Fibroblast of skin of back (primary cell): ENCODE measurements at places on chromosomes 16 and 17.

- DNase-seq = peak; percentile 80
These were observed 49.1 kb downstream of the STAT5A start for GRCh38 chr17:42337442-42337841.

- DNase-seq = peak; percentile 12
These were observed 121.0 kb upstream of the TOB1 start for GRCh38 chr17:50986989-50987660.

- DNase-seq = no peak
These were observed 3.7 kb upstream of the HS3ST2 start for GRCh38 chr16:22810226-22810625.

DNA sequence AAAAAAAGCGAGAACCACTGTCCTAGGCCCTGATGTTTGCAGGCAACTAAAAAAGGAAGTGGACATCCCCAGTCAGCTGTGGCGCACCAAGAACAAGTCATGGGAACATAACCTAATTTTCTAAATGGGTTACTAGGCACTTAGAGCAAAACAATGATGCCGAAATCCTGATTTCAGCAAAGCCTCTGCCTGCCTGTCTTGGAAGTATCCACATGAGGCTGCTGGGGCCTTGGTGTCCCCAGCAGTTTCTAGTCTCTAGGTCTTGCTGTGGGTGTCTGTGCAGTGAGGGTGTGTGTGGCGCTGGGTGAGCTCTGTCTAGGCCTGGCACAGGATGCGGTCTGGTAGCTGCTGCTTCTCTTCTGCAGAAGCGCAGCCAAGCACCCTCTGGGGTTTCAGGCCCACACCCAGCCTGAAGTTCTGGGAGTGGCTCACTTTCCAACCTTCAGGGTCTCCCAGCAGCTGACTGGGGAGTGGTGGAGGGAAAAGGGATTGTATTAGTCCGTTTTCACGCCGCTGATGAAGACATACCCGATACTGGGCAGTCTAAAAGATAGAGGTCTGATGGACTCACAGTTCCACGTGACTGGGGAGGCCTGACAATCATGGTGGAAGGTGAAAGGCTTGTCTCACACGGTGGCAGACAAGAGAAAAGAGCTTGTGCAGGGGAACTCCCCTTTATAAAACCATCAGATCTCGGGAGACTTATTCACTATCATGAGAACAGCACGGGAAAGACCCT lies 21.1 kb downstream of the STH start:
- DNase-seq = no peak

GRCh38 chr16:78333808-78334207 lies 234.4 kb downstream of the WWOX start:
- DNase-seq = no peak

DNA sequence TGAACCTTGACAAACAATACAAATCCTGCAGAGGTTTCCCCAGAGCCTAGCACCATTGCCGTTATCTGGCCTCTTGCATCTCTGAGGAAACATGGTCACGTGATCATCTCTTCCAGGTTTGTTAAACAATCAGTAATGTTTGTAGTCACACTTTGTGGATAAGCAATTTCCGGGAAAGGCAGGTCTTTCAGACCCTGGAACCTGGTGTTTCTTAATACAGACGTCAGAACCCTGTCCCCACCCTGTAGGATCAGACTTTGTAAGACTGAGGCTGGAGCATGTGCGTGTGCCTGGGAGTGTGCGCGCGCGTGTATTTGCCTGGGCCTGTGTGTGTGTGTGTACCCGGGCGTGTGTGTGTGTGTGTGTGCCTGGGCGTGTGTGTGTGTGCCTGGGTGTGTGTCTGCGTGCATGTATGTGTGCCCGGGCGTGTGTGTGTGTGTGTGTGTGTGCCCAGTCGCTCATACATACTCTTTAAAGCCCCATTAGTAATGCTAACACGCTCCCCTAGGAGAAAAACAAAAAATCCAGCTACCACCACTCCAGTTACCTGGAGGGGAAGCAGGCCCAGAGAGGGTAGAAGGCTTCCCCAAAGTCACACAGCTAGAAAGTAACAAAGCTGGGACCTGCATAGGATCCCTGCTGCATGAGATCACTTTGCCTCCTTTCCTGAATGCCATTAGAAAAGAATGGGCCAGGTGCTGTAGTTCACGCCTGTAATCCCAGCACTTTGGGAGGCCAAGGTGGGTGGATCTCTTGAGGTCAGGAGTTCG lies 5.3 kb downstream of the CTNS start:
- no peak for DNase-seq

- DNase-seq = peak; percentile 37
These were observed 157.3 kb downstream of the VPS53 start for GRCh38 chr17:557371-557770.

DNA sequence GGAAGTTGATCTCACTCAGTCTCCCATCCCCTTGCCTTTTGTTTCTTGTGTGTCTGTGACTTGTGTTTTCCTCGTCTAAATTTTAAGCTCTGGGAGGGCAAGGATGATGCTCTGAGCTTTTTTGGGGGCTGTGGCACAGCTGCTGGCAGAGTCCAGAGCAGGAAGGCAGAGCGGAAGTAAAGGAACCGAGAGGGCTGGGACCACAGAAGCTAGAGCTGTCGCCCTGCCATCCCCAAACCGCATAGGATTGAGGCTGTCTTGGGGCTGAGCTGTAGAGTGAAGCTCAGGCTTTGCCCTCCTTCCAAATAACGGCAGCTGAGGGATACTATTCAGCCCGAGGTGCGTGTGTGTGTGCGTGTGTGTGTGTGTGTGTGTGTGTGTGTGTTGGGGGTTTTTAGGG lies 3.8 kb upstream of the DNAH2 start:
- no peak for DNase-seq

DNA sequence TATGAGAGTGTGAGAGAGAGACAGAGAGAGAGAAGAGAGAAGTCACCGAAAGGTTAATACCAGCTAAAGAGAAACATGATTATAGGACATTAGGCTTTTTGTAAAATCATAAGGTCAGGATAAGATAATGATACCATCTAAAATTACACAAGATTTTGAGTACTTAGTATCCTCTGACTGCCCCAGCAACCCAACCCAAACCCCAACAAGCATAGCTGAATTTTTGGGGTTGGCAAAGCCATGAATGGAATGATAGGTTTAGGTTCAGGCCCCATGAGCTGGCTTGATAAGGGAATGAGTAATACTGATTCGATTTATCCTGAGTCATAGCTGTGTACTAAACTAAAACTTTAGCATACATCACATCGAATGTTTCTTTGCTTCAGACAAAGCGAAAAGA lies 259.5 kb downstream of the IRX3 start:
- peak; percentile 81 for DNase-seq

- peak; percentile 25 for DNase-seq
These were observed 46.5 kb downstream of the SRCIN1 start for GRCh38 chr17:38559051-38559879.

- no peak for DNase-seq
These were observed 5.7 kb upstream of the METTL9 start for GRCh38 chr16:21593530-21594289.

DNA sequence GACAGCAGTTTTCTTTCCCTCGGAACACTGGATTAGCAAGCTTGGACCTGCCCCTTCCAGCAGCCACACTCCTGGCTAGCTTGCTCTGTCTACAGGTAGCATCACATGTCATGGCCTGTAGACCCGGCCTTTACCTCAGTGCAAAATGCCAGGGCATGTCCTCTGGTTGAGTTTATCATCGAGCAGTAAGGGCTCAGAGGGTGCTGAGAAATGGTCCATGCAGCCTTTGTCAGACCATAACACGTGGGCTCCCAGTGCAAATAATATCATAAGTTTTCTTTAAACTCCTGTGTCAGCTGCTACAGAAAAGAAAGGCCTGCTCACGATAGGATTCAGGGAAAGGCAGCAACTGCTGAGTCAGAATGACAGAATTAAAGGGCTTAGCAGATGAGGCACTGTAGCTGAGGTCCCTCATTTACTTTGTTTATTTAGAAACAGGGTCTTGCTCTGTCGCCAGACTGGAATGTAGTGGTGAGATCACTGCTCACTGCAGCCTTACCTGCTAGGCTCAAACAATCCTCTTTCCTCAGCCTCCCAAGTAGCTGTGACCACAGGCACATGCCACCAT lies 8.0 kb upstream of the GNA13 start:
- DNase-seq = peak; percentile 73

DNA sequence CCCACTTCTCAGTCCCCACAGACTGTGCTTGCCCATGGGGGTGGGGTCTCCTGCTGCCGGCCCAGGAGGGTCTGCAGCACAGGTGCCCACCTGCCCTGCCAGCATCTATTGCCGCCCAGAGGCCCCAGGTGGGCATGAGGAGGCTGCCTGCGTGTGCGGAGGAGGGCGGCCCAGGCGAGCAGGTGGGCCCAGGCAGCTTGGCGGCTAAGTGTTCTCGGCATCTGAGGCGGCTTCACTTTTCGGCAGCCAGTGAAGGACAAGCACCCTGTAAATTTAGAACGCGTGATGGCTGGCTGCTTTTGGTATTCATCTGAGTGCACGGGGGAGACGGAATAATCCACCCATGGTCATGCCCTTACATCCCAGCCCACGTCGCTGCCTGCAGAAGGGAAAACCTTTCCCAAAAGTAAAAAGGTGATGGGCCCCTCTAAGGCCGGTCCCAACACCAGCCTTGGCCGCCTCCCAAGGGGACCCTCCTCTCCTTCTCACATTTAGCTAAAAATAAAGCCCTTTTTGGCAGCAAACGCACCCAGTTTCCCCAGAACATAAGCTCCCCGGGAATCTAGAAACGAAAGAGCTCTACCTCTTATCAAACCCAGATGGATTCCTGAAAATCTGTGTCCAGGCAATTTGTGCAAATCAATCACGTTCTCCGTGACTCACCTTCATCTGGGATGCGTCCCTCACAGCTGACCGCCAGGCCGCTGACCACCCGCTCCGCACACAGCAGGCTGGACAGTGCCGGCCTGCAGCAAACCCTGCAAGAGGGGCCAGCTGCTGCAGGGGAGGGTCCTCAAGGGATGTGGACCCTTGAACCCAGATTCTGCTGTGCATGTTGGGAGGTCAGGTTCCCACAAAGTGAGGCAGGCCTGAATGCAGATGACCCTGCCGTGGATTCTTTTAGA lies 79.4 kb downstream of the RBFOX3 start:
- DNase-seq = no peak

GRCh38 chr17:75506134-75506533 lies 9.2 kb downstream of the CASKIN2 start:
- no peak for DNase-seq

GRCh38 chr17:4588391-4588790 lies 4.1 kb downstream of the SMTNL2 start:
- DNase-seq = no peak

- DNase-seq = no peak
These were observed 19.5 kb downstream of the IRF8 start for GRCh38 chr16:85918436-85918835.

DNA sequence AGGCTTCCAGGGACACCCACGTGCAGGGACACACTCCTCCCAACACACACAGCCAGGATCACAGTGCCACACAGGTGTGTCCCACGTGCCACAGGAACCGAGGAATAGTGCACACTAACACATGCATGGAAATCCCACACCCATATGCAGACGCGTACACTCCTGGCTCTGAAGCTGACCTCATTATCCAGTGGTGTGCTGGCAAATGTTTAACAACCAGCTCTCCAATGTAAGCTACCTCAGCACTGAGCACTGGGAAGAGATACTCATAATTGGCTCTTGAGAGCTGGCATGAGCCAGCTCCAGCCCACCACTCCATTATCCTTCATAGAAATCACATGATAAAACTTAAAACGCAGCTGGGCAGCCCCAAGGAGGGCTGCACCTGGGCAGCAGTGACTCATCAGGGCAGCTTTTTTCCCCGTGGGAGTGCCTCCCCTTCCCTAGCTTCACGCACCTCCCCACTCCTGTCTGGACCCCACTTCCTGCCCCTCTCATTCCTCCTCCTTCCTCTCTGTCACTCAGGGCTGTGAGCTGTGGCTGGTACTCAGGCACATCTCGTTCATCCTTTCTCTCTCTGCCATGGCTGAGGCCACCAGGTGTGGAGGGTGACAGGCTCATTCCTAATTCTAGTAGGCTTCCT lies 14.9 kb upstream of the TBX21 start:
- DNase-seq = no peak

- no peak for DNase-seq
These were observed 40.3 kb downstream of the CBFA2T3 start for GRCh38 chr16:88936556-88937205.

DNA sequence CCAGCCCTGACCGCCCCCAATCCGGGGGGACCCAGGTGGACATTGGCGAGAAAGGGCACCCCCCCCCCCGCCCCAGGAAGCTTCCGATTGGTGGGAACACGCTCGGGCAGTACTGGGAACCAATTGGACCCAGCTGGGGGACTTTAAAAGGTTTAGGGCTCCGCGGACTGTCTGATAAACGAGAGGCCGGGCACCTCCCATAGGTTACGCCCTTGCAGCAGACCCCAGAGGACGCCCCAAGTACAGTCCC lies 245 bp downstream of the TMEM256 start:
- DNase-seq = no peak

DNA sequence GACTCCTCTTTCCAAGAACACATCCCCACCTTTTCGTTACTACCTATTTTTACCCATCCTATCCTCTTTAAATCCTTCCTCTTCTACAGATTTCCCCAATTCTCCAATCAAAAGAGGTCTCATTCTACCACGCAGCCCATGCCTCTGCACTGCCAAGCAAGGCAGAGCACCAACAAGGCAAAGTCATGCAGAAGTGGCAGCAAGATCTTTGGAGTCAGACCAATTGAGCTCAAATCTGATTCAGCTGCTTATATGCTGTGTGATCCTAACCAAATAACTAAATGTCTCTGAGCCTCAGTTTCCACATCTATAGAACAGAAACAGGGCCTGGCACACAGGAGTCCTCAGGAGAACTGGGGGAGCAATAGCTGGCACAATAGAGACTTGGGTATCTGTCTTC lies 41.0 kb downstream of the TOM1L2 start:
- DNase-seq = no peak

GRCh38 chr17:73956595-73957465 lies 246.6 kb upstream of the RPL38 start:
- peak; percentile 22 for DNase-seq

DNA sequence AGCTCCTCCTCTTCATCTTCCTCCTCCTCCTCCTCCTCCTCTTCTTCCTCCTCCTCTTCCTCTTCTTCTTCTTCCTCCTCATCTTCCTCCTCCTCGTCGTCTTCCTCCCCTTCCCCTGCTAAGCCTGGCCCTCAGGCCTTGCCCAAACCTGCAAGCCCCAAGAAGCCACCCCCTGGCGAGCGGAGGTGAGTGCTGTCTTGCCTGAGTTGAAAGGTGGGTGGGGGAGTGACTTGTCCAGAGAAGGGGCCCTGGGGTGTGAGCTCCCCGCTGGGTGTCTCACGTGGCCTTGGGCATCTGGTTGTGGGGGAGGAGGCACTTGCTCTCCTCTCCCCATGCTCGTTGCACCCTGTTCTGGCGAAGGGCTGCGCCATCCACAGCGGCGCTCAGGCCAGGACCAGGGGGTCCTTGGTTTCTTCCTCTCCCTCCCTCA lies 8.0 kb downstream of the ELOB start:
- DNase-seq = no peak

DNA sequence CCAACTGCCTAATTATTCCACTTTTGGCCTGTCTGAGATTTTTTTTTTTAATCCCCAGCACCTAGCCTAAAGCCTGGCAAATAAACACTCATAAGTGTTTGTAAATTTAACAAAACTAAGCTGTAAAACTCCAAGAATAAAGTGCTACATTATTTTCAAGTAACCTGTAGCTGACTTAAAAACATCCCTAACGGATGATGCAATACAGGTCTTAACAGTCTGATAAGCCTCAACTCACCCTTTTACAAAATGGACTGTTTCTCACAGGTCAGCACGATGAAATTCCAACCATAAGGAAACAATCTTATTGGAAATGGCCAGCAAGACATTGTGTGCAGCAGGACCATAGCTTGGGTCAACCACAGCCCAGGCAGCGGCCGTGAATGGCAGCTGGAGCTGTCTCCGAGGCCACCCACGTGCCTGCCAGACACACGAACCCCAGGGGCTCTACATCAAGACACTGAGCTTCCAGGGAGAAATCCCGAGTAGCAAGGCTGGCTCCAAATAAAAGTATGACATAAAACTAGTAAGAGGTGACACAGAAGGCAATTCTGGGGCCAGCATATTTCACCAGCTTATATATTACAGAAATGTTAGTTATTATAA lies 58.9 kb downstream of the NDEL1 start:
- no peak for DNase-seq
